ENCODE measurements at places on chromosomes 12 and 14.

DNA sequence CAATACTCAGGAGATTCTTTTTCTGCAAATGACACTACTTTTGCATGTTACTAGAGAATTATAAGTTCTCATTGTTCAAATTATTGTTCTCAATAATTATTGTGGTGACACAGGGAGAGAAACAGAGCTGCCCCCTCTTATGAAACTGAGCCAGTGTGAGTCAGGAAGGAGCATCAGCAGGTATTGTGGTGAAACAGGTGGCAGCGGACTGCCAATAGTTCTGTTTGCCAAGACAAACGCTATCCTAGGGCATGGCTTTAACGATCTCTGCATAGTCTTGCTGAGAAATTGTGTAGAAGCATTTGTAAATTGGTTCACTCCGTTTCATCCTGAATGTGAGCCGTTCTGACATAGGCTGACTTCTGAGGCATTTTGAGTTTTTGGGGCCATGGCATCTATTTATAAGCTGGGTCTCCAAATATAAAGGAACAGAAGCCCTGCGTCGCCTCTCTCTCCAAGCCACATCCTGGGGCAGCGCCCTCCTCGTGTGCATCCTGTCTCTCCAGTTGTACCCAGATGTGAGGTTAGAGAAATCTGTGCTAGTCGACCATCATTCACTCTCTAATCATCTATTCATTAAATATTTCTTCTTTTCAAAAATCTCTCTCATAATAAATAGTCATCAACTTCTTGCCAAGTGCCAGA lies 15.8 kb upstream of the PPP4R4 start:
- DNase-seq: no peak

DNA sequence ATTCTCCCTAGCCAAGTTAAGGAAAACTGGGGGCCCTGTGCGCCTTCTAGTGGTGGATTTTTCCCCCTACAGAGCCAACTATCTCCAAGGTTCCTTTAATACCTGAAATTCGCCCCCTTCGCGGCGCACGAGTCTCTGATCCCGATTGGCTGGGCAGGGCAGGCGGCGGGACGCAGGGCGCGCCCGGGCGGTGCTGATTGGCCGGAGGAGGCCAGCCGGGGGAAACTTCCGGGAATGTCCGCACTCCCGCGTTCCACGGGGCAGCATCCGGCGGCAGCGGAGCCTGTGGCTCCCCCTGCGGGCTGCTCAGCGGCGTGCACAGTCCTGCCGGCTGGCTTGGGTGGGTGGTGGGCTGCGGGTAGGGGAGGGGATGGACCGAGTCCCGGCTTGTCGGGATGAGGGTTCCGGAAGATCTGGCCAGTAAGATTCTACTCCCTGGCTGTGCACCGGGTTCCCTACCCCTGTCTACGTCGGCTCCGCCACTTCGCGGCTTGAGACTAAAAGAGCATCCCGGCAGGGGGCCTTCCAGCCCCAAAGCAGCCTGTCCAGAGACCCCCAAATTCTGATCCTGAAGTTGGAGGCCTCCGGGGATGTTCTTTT lies at the start of gene NABP2:
Gene NABP2 (plus strand): TSS at position 241 of the 600 bp plus-strand sequence. CDS start 515 bp downstream, outside the sequence.
- peak; percentile 83 for DNase-seq

DNA sequence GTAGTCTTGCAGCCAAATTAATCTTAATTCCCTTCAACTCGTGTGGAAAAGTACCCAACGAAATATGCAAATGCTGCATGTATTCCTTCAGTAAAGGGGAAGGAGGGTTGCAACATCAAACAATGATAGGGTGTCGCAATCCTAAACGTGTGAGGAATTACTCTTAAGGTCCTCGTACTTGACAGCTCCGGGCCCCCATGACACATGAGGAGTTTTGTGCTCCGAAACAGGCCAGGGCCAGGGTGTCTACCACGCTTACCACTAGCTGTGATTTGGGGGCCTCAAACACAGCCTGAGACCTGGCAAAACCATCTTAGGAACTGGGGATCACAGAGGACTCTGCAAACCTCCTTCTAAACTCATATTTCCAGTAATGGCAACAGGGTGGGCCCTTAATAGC lies 20.4 kb downstream of the FOS start:
- DNase-seq: no peak

DNA sequence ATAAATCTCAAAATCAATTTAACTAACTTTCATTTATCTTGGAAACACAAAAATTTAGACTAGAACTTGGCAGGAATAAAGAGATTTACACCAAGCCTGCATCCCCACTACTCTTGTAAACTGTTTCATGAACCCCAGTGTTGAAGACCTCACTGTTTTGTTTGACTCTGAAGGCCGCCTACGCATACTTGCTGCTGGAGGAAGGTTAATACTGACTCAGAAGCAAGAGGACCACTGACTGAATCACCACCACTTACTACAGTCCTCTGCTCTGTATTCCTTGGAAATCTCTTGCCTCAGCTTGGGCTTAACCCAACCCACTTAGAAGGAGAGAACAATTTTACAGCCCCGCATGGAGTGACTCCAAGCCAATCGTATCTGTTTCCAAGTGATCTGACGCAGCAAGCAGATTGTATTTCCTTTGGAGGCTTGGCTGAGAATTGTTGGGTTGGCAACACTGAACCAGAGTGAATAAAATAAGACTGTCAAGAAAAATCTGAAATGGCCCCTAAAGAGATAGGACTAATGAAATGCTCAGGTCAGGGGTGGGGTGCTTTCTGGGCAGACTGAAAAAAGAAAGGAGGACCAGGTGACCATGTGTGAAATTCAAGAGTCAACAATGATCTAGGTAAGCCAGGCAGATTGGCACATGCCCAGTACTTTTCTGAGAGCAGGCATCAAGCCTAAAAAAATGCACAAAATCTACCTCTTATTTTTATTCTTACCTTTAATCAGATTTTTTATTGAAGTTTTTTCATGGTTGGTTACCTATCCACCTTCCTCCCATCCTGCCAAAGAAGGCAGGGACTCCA lies 248.6 kb downstream of the ZFP36L1 start:
- no peak for DNase-seq

DNA sequence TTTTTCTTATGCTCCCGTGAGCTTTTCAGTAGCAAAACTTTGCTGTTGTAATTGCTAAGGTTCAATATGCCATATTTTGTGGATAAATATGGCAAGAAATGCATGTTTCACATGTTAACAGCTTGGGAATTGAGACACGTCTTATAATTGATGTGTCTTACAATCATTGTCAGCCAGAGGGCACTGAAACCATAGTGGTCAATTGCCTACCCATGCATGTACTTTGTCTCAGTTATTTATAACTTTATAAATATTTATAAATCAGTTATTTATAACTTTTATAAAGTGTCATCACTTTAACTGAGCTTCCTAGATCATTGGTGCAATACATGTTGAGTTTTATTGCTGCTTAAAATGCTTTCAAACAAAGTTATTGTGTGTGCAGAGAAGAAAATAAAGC lies 82.0 kb downstream of the CATSPERB start:
- DNase-seq: no peak

DNA sequence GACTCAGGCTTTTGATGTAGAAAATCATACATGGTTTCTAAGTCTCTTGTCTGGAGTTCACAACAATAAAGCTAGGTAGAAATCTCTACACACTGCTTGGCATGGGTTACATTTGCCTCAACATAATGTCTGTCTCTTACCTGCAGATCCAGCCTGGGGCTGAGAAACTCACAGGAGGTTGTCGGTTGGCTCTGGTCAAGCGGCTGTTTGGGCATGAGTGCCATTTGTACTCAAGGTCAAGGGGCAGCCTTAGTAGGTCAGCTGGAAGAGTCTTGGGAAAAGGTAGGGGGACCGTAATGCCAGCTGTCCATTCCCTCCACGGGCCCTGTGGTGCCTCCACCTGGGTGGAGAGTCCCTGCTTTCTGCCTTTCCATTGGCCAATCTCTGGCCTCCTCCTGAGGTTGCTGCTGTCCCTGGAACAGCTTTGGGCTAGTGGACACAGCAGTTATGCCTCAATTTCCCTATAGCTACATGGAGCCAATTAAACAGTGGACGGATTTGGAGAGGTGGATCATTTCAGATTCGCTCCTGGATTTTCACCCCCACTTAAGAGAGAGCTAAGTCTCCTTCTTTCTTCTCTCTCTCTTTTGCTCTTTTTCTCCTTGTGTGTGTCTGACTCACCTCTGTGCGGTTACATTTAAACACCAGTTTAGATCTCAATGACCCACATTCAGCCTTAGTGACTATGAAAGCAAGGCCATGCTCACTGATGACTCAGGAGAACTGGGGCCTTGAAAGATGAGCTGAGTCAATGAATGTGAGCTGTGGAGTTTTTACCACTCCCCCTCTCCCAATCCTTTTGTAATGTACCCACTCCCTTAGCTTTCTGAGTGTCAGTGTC lies 132.8 kb upstream of the HIF1A start:
- DNase-seq: no peak

GRCh38 chr12:32233568-32233967 lies 126.9 kb downstream of the BICD1 start:
- DNase-seq: no peak

DNA sequence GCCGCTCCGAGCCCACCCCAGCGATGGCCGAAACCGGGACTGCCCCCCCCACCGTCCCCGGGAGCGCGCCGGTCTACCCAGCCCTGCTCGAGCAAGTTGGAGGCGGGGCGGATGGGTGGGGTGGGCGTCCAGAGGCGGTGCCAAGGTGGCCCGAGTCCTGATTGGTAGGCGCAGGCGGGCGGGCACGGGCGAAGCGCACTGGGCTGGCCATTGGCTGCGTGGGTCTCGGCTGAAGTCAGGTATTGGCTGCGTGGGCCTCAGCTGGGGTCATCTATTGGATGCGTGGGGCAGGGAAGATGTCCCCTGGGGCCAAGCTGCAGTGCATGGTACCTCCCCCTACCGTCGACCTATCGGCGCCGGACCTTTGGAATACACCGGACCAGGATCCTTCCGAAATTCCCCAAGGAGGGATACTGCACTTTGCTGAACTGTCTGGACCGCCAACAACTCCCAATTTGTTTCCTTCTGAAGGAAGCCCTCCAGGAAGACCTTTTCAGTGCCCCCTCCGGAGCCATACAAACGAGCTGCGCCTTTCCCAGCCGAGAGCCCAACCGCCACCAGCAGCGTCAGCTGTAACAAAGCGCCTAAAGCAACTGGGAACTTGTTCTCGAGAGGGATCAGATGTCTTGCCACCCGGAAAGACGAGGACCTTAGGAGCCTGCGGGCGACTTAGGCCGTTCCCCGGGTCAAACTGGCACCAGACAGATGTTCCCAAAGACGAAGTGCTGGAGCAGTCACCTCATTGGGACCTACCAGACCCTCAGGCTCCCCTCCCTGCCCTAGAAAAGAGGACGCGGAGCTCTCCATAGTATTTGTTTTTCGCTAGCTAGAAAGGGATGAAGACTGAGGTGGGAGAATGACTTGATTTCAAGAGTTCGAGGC lies at the start of gene HOMEZ:
Gene HOMEZ (minus strand): TSS at position 113 of the 882 bp plus-strand sequence. CDS start 180 bp downstream, outside the sequence.
- DNase-seq: peak; percentile 98

DNA sequence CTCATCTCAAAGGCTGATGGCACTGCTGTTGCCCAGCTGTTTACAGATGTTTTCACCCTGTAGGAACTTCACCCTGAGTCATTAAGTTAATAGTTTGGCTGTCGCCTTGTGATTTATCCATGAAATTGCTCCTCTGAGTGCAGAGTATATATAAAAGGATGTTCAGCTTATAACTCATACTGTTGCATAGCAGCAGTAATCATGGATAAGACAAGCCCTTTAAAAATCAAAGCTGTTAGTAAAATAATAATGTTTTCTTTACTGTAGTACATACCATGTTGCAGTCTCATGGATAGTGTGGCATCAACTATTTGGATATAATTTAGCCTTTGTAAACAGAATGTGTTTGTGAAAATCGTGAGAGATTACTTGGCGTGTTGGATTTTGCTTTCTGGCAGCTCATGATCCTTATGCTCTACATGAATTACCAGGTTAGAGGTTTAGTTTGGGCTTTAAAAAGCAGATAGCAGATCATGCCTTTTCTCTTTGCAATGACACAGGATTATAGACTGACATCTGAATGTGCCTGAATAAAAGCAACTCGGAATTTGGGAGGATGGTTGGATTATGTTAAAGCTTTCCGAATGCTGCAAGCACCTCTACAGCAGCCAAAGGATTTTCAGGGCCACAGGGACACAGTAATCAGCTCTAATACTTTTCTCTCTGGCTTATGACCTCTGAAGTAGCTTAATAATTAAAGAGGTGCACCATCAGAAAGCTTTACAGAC lies 279.7 kb upstream of the ATP2B1 start:
- DNase-seq: no peak

GRCh38 chr14:58942516-58942915 lies 246.0 kb upstream of the DAAM1 start:
- DNase-seq: no peak

DNA sequence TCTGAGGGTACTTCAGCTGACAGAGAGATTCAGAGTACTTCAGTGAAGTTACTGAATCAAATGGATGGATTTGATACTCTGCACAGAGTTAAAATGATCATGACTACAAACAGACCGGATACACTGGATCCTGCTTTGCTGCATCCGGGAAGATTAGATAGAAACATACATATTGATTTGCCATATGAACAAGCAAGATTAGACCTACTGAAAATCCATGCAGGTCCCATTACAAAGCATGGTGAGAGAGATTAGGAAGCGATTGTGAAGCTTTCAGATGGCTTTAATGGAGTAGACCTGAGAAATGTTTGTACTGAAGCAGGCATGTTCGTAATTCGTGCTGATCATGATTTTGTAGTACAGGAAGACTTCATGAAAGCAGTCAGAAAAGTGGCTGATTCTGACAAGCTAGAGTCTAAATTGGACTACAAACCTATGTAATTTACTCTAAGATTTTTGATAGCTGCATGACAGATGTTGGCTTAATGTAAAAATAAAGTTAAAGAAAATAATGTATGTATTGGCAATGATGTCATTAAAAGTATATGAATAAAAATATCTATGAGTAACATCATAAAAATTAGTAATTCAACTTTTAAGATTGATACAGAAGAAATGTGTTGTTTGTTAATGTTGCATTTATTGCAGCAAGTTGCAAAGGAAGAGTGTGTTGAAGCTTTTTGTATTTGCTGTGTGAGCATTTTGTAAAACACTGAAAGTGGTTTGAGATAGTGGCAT lies 136.1 kb upstream of the RAP1B start:
- no peak for DNase-seq

GRCh38 chr14:31696378-31696777 lies 135.2 kb downstream of the NUBPL start:
- no peak for DNase-seq

GRCh38 chr12:122184517-122184916 lies 1.6 kb downstream of the LRRC43 start:
- no peak for DNase-seq

DNA sequence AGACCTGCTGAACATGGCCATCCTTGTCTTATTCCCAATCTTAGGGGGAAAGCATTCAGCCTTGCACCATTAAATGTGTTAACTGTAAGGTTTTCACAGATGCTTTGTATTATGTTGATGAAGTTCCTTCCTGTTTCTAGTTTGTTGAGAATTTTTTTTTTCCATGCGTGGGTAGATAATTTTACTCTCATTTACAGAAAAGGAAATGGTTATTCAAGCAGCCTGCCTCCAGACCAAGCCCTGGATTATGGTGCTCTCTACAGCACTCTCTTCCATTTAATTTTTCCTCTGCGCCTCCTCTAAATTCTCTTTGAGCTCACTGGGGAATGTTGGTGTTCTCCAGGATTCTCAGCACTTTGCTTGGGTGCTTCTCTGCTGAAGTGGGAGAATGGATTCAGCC lies 179.3 kb upstream of the PZP start:
- no peak for DNase-seq
